ENCODE measurements at places on chromosomes 12 and 14.

DNA sequence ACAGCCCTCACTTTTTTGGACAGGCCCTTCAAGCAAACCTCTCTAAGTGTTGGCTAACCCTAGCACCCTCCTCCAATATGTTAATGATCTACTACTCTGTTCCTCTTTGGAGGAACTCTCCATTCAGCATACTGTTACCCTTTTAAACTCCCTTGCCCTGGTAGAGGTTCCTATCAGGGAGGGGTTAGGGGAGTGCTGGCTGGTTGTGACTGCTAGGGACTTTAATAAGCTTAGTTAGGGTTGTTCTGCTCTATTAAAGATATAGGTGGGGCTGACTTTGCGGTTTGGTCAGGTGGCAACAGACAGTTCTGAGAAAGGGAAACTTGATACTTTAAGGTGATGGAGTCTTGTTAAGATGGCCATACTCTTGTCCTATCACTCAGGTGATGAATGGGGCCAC, 301.5 kb upstream of the FBXO33 start:
- DNase-seq, result no peak

DNA sequence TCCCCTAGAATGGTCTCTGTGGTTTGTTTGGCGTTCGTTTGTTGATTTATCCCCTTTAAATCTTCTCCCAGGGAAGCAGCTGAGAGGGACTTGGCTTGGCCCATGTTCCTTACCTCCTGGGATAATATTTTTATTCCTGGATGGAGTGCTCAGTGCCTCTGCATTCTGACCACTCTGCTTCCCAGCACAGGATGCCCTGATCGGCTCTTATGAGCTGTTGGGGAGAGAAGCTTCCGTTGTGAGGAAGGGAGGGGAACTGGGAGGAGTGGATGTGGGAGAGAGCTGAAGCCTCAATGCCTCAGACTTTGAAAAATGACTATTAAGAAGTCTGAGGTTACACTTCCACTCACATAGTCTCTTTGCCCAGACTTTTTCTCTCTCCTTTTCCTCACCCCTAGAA, 114.8 kb downstream of the SMOC1 start:
- no peak for DNase-seq

DNA sequence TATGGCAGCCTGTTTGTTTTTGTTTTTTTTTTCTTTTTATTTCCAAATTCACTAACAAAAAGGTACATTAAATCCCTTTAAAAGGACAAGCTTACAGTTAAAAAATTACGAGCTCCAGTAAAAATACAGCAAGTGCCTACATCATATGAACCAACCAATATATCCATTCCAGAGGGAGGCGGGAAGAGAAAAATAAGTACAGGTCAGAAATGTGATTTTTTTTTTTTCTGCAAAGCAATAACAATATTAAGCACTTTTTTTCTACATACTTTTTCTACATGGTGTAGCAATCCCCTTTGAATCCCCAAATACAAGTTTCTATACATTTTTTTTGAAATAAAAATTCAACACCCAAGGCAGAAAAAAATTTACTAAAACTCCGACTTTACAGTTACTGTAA, 100.6 kb downstream of the BCL11B start:
- DNase-seq, result no peak

DNA sequence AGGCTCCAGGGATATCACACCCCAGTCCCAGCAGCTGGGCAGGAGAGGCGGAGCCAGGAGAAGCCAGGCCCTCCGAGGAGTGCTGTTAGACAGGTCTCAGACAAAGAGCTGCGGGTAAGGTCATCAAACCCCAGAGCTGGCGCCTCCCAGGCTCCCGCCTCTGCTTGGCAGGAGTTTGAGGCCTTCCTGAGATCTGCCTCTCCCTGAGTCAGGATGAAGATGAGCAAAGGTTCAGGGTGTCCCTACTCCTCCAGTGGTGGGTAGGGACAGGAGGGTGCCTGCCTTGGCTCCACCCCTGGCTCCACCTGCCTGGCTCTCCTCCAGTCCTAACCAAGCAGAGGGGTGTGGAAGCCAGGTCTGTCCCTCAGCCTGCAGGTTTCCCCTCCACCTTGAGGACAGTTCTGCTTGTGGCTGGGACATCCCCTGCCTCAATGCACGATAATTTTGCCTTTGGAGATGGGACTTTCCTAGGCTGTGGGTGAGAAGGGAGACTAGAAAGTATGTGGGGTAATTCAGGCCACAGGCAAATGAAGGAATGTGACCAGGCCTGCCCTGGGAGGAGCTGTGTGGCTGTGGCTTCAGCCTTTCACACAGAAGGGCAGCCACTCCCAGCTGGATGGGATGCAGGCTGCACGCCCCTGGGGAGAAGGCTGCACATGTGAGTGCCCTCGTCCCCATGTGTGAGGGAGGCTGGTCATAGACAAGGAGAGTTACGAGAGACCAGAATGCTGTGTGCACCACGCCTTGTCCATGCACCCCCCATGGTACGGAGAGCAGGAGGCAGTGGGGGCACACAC, 2.2 kb downstream of the PLEKHG6 start:
- DNase-seq, result no peak

DNA sequence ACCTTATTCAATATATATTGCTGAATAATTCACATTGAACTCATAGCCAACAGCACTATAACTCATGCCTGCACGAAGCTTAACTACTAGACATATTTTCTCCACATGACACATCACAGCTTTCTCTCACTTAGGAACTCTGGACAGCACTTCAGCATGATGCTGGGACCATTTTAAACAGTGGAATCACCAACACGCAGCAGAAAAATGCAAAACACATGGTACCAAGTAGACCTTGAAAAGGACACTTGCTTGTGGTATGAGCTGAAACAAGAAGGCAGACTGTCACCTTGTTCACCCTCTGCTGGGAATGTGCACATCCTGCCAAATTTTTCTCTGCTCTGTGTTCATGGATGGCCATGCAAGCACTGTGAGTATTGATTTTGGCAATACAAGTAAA, 34.8 kb upstream of the CD9 start:
- no peak for DNase-seq

GRCh38 chr14:72942934-72943333, 16.7 kb downstream of the DCAF4 start:
- no peak for DNase-seq

GRCh38 chr12:95986635-95987570, 9.2 kb downstream of the HAL start:
- no peak for DNase-seq

DNA sequence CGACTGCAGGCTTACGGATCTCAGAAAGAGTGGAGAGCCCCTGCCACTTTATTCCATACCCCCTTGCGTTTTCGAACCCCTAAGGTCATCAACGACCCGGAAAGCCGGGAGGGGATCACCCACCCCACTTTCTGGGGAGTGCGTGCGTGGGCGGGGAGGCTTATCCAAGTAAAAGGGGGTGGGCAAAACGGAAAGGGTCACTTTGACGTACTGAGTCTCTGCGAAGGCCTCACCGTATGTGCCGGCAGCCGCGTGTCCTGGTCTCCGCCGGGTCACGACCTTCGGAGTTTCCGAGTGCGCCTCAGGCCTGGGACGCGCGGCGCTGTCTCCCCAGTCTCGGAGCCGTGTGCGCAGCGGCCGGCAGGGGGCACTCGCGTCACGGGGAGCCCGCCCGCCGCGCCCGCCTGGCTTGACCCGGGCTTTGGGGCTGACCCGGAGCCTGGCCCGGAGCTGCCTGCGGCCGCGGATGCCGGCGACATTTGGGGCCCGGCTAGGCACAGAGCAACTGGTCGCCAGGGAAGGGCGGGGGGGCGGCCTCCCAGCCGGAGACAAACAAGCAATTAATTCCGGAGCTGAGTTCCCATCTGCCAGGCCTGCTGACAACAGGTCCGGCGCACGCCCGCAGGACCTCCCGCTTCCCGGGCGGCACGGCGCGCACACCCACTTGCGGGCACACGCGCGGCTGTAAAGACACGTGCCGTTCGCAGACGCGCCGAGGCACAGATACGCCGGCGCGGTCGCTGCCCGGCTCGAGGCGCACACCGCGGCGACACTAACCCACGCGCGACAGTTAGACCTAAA, 890 bp upstream of the KIF26A start:
- DNase-seq, result no peak

DNA sequence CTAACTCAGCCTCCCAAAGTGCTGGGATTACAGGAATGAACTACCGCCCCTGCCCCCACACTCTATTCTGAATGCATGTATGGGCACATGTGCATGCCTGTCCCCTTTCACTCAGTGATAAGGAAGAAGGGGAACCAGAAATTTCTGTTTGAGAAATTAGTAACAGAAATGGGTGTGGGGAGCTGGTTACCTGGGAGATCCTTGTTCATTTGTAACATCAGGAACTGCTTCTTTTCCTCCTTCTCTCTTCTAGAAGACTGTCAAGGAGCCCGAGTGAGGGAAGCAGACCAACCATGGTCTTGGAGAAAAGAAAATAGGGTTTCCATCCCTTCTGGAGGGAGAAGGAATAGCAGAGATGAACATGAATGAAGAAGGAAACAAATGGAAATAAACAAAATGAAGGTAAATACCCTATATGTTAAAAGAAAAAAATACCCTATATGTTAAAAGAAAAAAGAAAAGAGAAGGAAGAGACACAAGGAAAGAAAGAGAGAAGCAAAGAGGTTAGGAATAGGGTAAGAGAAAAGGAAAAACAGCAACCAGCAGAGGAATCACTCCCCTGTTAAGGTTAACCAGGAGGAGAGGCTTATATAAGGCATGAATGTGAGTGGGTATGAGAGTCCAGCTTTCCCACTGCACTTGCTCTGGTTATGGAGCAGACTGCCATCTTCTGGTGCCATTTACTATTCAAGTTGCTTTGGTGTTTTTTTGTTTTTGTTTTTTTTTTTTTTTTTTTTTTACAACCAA, 3.3 kb downstream of the PPP1R3E start:
- no peak for DNase-seq

DNA sequence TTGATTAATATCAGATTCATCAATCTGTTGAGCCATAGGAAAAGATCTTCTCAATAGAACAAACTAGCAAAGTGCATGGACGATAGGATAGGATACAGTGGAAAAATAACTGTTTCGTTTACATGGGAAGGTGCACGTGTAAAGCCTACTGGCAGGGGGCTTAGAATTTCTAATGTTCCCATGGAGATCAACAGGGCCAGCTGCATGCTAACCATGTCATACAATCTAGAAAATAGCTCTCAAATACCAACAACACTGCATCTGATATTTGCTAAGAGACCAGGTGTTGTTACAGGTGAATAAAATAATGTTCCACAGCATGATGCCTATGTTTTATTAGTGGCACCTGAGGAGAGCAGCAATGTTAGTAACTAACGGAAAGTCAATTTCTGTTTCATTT, 72.5 kb downstream of the ACSS3 start:
- DNase-seq, result peak; percentile 82

DNA sequence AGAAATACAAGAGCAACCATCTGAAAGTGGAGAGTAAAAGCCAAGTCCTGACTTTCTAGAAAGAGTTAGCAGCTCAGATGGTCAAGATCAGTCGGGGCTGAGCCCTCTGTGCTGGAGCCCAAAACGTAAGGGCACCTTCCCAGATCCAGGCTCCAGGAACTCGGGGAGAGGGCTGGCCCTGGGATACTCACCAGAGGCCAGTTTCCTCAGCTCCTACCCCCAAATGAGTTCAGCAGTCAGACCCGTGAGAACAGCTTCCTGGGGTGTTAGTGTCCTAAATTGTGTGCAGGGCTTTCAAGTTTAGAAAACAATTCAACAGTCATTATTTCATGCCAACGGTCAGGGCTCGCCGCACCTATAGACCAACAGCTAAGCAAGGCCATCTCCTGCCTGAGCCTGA, 147.6 kb upstream of the FKBP4 start:
- no peak for DNase-seq

GRCh38 chr14:30309405-30309804, 249.6 kb upstream of the G2E3 start:
- DNase-seq, result no peak

DNA sequence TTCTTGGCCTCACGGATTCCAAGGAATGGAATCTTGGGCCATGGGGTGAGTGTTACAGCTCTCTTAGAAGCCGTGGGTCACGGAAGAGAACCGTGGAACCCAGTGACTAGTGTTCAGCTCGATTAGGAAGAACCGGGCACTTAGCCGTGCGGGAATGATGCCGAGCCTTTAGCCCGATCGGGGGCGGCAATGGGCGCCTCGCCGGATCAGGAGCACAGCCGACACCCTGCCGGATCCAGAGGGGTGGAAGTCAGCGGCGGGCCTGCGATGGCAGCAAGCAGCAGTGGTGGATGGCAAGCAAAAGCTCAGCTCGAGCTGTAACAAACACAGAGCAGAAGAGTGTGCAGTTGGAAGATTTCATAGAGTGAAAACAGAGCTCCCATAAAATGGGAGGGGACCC, 21.1 kb upstream of the ULK1 start:
- no peak for DNase-seq

DNA sequence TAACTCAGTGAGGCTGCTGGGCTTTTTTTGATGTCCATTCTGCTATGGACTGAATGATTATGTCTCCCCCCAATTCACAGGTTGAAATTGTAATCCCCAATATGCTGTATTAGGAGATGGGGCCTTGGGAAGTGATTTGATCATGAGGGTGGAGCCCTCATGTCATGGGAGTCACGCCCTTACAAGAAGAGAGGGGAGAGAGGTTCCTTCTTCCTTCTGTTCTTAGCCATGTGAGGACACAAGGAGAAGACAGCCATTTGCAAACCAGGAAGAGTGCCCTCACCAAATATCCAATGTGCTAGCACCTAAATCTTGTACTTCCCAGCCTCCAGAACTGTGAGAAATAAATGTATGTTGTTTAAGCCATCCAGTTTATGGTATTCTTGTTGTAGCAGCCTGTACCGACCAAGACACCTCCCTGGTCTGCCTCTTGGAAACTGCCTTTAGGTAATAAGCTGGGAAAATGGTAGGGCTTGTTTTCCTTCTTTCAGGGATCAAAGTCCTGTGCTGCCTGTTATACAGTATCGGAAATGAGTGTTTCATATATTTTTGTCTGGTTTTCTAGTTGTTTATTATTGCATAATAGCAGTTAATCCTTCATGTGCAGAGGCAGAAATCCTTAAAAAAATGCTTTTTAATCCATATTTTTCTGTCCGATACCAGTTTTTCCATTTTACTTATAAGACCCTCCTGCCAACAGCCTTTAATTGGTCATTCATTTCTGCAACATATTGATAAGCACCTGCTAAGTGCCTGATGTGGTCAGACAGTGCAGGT, 16.3 kb downstream of the BORCS5 start:
- DNase-seq, result no peak

Measured in NCI-H187 treated with DMSO at 0.1 percent for 48 hours (cell line).